A549 treated with GW870086 at 1 μM for 4 hours (cell line): ENCODE measurements at places on chromosomes 7 and 10. TPM values are rescaled to one million over a fixed set of nuclear protein-coding genes. Genes with fewer than 3 reads are reported as not detected.

PYROXD2 gene
- total RNA-seq = 2.6 to 5.1 TPM (median 4.2 TPM) in 5 replicates

CALCR gene
- not detected in 5 replicates for total RNA-seq

MARVELD1 gene
- total RNA-seq = 43.7 to 55.5 TPM (median 52.8 TPM) in 5 replicates

LIPF gene
- total RNA-seq = not detected in 5 replicates

ARHGAP19 gene
- 4.8 to 5.7 TPM (median 5.2 TPM) in 5 replicates for total RNA-seq

SLC26A3 gene
- total RNA-seq = not detected in 5 replicates

VOPP1 gene
- 85.5 to 99.2 TPM (median 92.6 TPM) in 5 replicates for total RNA-seq

DPP6 gene
- total RNA-seq = 0.26 TPM in 1 of 5 replicates, not detected in the others

NEUROD6 gene
- not detected in 5 replicates for total RNA-seq

PGAM2 gene
- total RNA-seq = not detected in 5 replicates

IFIT2 gene
- total RNA-seq = 2.0 to 3.3 TPM (median 2.6 TPM) in 5 replicates

FAM20C gene
- total RNA-seq = 31.4 to 46.7 TPM (median 43.9 TPM) in 5 replicates

ZNF248 gene
- 2.9 to 4.9 TPM (median 3.8 TPM) in 5 replicates for total RNA-seq

TMEM184A gene
- total RNA-seq = 6.7 to 13.2 TPM (median 9.5 TPM) in 5 replicates

PON1 gene
- 0.64 to 1.1 TPM (median 0.80 TPM) in 5 replicates for total RNA-seq

CPA2 gene
- 0.10 TPM in 1 of 5 replicates, not detected in the others for total RNA-seq

DEPP1 gene
- 1.3 to 1.7 TPM (median 1.4 TPM) in 5 replicates for total RNA-seq

VGF gene
- total RNA-seq = 12.8 to 27.7 TPM (median 17.7 TPM) in 5 replicates

LRMDA gene
- total RNA-seq = 2.6 to 6.6 TPM (median 5.3 TPM) in 5 replicates

SBDS gene
- 102 to 118 TPM (median 112 TPM) in 5 replicates for total RNA-seq

BAIAP2L1 gene
- total RNA-seq = 45.7 to 57.5 TPM (median 53.0 TPM) in 5 replicates

PRSS58 gene
- not detected in 5 replicates for total RNA-seq

GTPBP10 gene
- 22.1 to 27.3 TPM (median 25.1 TPM) in 5 replicates for total RNA-seq

DPYSL4 gene
- 15.5 to 18.8 TPM (median 18.5 TPM) in 5 replicates for total RNA-seq

CDHR3 gene
- 4.0 to 6.3 TPM (median 4.9 TPM) in 5 replicates for total RNA-seq

MRC1 gene
- 0.02 to 0.06 TPM (median 0.03 TPM) in 4 of 5 replicates, not detected in the other for total RNA-seq

AEBP1 gene
- total RNA-seq = 0.14 to 0.21 TPM in 2 of 5 replicates, not detected in the others

AS3MT gene
- 3.2 to 4.6 TPM (median 4.2 TPM) in 5 replicates for total RNA-seq

BAG3 gene
- total RNA-seq = 257 to 328 TPM (median 316 TPM) in 5 replicates

MET gene
- total RNA-seq = 61.4 to 87.3 TPM (median 81.1 TPM) in 5 replicates

CLDN3 gene
- 2.1 to 5.3 TPM (median 3.0 TPM) in 5 replicates for total RNA-seq

ZNF138 gene
- 2.7 to 3.9 TPM (median 2.9 TPM) in 5 replicates for total RNA-seq

OLAH gene
- total RNA-seq = 0.39 to 0.59 TPM (median 0.43 TPM) in 5 replicates

TMEM140 gene
- 0.90 to 1.2 TPM (median 1.1 TPM) in 5 replicates for total RNA-seq

XRCC2 gene
- 3.3 to 5.5 TPM (median 4.7 TPM) in 5 replicates for total RNA-seq

LBX1 gene
- not detected in 5 replicates for total RNA-seq

CHAT gene
- not detected in 5 replicates for total RNA-seq

ABCB4 gene
- 0.03 TPM in 1 of 5 replicates, not detected in the others for total RNA-seq

BRAF gene
- total RNA-seq = 4.1 to 7.1 TPM (median 5.2 TPM) in 5 replicates

CUZD1 gene
- total RNA-seq = 1.2 to 1.7 TPM (median 1.3 TPM) in 5 replicates

PBLD gene
- total RNA-seq = 1.9 to 4.7 TPM (median 3.0 TPM) in 5 replicates

FOXP2 gene
- total RNA-seq = not detected in 5 replicates

EBLN1 gene
- 0.16 TPM in 1 of 5 replicates, not detected in the others for total RNA-seq

IDI2 gene
- total RNA-seq = not detected in 5 replicates

PLPP4 gene
- total RNA-seq = 0.28 to 0.42 TPM in 2 of 5 replicates, not detected in the others

AMPH gene
- total RNA-seq = 0.09 to 0.12 TPM (median 0.10 TPM) in 3 of 5 replicates, not detected in the others

UCN3 gene
- total RNA-seq = not detected in 5 replicates

VWA2 gene
- 0.05 TPM in 1 of 5 replicates, not detected in the others for total RNA-seq

ECHDC3 gene
- 8.1 to 10.9 TPM (median 9.8 TPM) in 5 replicates for total RNA-seq

CALHM1 gene
- total RNA-seq = not detected in 5 replicates
